Foreskin keratinocyte (primary cell): ENCODE measurements at places on chromosomes 7 and 10.
A peak's percentile ranks its signal among the peaks of the same experiment; 100 is the strongest.

DNA sequence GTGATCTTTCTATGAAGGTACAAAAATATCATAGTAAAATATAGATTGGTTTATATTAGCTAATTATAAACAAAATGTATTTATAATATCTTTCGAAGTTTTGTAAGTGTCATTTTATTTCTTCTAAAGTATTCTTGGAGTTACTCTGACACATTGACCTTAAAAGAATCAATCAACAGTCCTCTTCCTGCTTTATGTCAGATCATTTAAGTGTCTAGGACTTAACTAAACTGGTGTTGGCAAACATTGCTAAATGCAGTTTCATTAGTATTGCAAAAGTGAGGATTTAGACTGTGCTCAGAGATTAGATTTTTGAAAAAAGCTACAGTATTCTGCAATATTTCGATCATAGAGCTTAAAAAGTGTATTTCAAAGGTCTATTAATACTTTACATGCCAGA is 10.3 kb downstream of the GLCCI1 start:
- DNase-seq, result no peak

DNA sequence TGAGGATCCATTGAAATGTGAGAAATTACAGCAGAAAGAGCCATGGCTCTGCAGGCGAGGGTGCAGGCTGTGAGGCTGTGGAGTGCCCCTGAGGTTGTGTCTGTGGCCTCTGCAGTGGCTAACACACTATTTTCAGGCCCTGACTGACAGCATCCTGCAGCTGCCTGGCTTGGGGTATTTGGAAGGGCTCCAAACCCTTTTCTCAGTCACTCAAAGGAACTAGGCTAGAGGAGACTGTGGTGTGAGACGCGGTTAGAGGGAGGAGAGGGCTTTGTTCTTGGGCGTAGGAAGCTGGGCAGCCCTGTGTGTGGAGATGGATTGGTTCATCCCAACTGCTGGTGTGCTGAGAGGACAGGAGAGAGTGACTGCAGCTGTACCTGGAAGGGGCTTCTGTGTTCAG is 134.9 kb downstream of the RAMP3 start:
- no peak for DNase-seq

- DNase-seq, result no peak
These were observed 285.5 kb downstream of the CCDC3 start for GRCh38 chr10:12716042-12716441.

GRCh38 chr7:108146070-108146842 is 16.1 kb upstream of the LAMB4 start:
- no peak for DNase-seq

DNA sequence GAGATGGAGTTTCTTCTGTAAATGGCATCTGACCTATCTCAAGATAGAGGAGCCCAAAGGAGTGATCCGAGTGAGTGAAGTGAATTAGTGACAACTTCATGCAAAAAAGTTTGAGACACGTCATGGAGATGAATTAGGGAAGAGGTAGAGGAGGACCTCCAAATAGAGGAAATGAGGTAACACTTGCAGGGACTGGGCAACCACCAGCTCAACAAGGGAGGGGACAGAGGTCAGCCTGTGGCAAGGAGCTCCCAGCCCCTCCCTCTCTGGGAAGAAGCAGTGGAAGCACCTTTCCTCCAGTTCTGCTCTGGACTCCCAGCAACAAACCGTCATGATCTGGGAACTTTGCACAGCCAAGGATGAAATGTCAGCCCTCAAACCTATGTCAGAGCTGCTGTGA is 83.5 kb upstream of the IKZF1 start:
- no peak for DNase-seq

GRCh38 chr7:65923316-65923715 is 50.4 kb downstream of the VKORC1L1 start:
- no peak for DNase-seq

DNA sequence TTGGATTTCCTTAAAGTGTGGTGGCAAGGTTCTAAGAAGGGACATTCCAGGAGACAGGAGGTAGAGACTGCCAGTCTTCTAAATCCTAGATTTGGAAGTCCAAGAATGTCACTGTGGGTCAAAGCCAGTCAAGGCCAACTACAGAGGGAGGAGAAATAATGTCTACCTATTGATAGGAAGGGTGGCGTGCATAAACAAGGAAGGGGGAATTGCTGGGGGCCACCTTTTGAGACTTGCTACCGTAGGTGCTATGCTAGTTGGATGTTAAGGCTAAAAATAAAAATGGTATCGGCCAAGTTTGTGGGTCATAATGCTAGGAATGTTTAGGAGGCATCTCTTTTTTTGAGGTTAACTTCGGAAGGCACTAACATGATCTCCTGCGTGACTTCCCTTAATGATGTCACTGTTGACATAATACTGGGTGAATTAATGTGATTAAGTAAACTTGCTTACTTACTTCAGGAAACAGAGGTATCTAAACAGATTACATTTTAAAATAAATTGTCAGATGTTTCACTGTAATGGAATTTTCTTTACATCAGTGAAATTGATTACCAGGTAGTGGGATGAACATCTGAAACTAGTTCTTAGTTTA is 4.8 kb downstream of the BTRC start:
- DNase-seq, result no peak

GRCh38 chr7:4744391-4745264 is 30.8 kb upstream of the AP5Z1 start:
- peak; percentile 98 for DNase-seq

- DNase-seq, result no peak
These were observed 26.7 kb upstream of the COL1A2 start for GRCh38 chr7:94367949-94368348.

DNA sequence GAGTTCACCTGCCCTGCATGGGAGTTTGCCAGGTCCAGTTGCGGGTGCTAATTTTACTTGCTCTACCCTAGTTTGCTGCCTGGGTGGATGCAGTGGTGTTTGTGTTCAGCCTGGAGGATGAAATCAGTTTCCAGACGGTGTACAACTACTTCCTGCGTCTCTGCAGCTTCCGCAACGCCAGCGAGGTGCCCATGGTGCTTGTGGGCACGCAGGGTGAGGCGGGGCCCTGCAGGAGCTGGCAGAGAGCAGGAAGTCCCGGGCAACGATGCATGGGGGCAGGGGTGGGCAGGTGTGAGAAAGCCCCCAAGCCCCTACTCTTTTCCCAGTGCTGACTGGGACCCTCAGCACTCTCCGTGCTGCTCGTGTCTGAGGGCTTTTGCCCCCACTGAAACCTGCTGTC is 31.3 kb downstream of the AGAP3 start:
- no peak for DNase-seq

- DNase-seq, result no peak
These were observed 37.5 kb upstream of the DOCK1 start for GRCh38 chr10:126867567-126868365.

DNA sequence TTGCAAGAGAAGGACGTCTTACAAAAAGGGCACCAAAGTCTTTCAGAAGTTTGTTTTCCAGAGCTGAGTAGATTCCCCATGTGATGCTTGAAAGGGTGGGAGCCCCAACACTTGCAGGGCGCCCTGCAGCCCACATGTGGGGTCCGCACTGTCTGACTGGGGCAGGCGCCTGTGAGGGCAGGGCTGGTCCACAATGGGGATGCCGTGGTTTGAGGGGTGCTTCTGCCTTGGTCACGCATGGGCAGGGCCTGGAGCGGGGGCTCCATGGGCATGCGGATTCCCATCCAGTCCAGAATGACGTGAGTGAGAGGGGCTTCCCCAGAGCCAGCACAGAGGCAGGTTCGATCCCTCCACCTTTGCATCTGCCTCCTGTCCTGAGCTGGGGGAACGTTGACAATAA is 101.5 kb upstream of the SHH start:
- DNase-seq, result no peak

DNA sequence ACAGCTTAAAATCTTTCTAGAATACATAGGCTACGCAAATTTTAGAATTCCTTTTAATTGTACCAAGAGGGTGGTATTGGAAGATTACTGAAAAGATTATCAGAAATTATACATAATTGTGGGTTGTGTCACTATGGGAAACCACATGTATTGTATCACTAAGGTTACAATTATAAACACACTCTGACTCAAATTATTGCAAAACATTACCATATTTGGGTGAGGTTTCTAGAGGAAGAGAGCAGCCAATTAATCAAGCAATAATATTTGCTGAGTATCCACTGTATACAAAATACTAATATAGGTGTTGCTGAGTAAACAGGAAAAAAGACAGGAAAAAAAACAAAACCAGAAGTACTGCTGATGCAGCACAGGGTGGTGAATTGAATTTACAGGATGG is 3.1 kb upstream of the CAPZA2 start:
- DNase-seq, result peak; percentile 73

DNA sequence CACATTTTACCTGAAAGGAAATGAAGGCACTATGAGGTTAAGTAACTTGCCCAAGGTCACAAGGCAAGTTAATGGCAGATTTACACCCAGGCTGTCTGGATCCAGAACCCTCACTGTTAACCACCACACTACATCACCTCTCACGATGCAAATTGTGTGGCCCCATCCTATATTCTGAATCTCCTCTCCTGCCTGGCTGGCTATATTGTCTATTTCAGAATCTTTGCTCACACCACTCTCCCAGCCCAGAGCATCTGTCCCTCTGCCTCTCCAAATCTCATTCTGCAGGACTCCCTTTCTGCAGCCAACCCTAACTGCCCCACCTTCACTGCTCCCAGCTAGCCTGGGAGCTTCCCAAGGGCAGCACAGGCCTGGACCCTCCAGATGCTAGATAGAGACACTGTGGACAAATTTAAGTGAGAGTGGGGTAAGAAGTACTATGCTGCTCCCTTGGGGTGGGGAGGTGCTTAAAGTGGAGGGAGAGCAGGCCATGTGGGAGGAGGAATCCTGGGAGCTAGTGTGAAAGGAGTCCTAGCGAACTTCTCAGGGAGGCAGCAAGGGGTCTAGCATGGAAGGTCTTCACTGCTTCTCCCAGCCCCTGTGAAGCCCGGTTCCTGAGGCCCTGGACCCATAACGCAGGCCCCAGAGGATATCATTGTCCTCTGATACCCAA is 786 bp downstream of the CUEDC2 start:
- DNase-seq, result no peak

- no peak for DNase-seq
These were observed 41.1 kb upstream of the KDM7A start for GRCh38 chr7:140217750-140218501.

DNA sequence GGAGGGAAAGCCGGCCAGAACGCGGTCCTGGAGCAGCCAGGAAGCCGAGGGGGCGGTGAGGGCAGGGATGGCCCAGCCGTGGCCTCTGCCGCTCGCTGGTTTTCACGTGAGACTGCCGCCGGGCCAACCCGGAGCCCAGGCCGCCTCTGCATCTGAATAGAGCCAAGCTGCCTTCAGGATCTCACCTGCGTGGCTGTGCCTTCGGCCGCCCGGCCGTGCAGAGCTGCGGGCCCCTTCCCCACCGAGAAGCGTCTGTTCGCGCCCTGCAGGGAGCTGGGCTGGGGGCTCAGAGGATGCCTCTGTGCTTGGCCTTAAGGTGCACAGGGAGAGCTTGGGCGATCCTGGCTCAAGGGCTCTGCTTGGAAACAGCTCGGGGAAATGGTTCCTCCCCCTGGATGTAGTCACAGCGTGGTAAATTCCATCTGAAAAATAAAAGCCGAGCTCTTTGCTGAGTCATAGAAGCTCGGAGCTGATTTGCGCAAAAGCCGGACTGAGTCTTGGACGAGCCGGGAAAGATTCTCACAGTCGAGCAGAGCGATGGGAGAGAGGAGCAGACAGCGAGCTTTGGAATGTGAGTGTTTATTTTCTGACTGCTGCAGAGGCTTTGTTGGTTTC is at the start of gene JAKMIP3:
Gene JAKMIP3 (plus strand): TSS at position 456 of the 615 bp plus-strand sequence. CDS start 38,863 bp downstream, outside the sequence.
- peak; percentile 82 for DNase-seq

GRCh38 chr10:49571388-49571787 is 32.5 kb upstream of the ERCC6 start:
- no peak for DNase-seq

DNA sequence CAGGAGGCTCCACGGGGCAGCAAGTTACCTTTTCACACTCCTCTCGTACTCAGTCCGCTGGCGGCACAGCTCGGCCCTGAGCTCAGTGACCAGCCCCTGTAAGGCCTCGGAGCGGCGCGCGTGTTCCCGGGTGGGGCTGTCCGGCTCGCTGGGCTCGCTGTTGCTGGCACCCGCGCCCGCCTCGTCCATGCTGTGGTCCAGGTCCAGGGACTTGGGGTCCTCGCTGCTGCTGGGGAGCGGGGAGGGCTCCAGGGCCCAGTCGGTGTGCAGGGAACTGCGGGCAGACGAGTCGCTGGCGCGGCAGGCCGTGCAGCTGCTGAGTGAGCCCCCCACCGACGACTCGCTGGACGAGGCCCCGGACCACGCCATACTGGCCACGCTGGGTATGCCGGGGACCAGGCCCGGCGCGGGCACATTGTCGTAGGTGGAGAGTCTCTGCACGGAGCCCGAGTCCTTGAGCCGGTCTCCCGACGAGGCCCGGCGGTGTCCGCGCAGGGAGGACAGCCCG is 143.8 kb downstream of the MAPK8 start:
- DNase-seq, result no peak

GRCh38 chr10:121457729-121458128 is 140.5 kb downstream of the FGFR2 start:
- no peak for DNase-seq

- no peak for DNase-seq
These were observed 15.7 kb upstream of the PRKAR1B start for GRCh38 chr7:742791-743190.

- DNase-seq, result no peak
These were observed 20.4 kb downstream of the DNAJB12 start for GRCh38 chr10:72334196-72334824.

- no peak for DNase-seq
These were observed 233.1 kb upstream of the KLF6 start for GRCh38 chr10:4018054-4018511.

DNA sequence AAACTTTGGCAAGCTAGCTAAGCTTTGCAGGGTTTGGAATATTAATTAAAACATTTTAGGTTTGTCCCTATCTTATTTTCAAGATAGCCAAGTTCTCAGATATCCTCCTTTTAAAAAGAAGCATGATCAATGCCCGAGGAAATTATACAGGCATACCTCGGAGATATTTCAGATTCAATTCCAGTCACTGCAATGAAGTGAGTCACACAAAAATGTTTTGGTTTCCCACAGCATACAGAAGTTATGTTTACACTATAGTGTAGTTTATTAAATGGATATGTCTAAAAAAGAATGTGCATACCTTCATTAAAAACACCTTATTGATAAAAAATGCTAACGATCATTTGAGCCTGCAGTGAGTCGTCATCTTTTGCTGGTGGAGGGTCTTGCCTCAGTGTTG is 382.9 kb upstream of the NPVF start:
- no peak for DNase-seq

GRCh38 chr10:114195079-114195478 is 15.9 kb downstream of the TDRD1 start:
- peak; percentile 82 for DNase-seq

- no peak for DNase-seq
These were observed 63.3 kb upstream of the NANOS1 start for GRCh38 chr10:118966076-118966849.

GRCh38 chr10:119538632-119539358 is 3.7 kb downstream of the RGS10 start:
- DNase-seq, result no peak
